ENCODE measurements at places on chromosomes 7 and 10.
A peak's percentile ranks its signal among the peaks of the same experiment; 100 is the strongest.

GRCh38 chr7:87735360-87735759 is 107.2 kb downstream of the RUNDC3B start:
- no peak for DNase-seq

GRCh38 chr7:22219036-22219435 is 137.9 kb downstream of the RAPGEF5 start:
- DNase-seq, result no peak

DNA sequence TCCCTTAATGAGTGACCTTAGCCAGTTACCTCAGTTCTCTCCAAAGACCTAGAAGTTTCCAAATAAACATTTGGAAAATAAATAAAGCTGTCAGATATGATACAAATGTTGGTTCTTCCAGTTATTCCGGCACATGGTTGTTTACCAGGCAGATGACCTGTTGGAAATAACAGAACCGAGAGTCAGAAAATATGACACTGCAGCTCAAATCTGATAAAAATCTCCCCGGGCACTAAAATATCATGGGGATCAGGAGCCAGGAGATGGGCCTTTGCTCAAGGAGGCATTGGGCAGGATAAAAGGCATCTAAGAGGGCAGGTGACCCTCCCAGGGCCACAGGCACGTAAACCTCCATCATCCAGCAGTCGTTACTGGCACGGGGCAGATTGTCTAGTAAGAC is 164.0 kb upstream of the LYZL1 start:
- no peak for DNase-seq

- no peak for DNase-seq
Measured at GRCh38 chr10:132506711-132507408, 30.7 kb upstream of the INPP5A start.

DNA sequence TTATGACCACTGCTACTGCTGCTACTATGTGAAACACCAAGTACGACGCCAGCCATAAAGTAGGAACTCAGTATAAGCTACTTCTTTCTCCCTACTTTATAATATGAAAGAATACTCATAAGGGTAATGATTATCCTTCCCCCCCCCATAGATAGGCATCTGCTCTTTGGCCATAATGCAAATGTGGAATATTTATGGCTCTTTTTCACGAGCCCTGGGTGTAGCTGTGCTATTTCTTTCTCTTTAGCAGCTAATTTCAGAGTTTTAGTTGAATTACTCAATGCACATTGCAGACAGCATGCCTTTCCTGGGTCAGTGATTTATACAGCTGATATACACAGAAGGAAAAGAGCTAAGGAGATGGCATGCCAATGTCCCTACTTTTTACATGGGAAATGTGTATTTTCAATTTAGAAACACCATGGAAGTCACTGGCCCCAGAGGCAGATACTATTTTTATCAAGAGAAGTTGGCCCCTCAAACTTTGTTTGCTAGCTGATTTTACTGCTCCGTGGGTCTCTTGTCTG is 234.1 kb upstream of the KIAA1217 start:
- no peak for DNase-seq

DNA sequence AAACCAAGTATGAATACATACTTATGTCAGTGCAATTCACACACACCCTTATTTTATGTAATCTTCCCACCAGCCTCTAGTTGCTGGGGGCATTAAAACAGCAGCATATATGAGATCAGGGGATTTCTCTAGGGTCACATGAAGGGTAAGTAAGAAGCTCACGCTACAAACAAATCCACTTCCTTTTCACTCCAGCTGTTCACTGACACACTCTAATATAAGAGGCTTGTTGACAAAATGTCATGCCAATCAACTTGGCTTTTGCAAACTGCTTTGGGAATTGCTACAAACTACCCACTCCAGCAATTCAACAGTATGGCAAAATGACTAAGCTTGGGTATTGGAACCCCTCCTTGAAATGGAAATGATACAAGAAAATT is 10.3 kb downstream of the FAM3C start:
- DNase-seq, result no peak

- no peak for DNase-seq
Measured at GRCh38 chr10:113474752-113475151, 78.1 kb upstream of the HABP2 start.

DNA sequence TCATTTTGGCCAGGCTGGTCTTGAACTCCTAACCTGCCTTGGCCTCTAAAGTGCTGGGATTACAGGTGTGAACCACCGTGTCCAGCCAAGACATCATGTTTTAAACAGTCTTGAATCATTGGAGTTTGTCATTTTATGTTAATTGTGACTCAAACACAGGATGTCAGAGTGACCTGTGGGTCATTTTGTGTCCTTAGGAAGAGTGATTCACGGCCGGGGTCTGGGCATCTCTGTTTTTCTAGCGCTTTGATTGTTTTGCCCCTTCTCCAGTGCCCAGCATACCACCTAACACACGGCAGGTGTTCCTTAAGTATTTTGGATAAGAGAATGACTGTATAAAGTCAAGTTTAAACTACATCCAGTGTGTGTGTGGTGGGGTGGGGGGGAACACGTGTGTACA is 183.7 kb upstream of the KLF6 start:
- no peak for DNase-seq

DNA sequence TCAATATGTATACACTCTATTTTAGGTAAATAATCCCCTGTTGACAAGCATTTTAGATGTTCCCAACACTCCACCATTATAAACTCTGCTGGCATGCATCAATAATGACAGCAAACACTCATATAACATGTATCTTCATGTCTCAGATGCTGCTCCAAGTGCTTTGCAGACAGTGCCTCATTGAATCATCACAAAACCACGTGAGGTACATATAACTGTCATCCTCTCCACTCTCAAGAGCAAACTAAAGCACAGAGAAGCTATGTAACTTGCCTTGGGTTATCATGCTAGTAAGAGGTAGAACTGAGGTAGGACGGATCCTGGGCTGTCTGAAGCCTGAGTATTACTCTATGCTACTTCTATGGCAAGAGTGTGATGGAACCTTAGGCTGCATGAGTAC is 72.5 kb upstream of the GSDME start:
- DNase-seq, result peak; percentile 18

DNA sequence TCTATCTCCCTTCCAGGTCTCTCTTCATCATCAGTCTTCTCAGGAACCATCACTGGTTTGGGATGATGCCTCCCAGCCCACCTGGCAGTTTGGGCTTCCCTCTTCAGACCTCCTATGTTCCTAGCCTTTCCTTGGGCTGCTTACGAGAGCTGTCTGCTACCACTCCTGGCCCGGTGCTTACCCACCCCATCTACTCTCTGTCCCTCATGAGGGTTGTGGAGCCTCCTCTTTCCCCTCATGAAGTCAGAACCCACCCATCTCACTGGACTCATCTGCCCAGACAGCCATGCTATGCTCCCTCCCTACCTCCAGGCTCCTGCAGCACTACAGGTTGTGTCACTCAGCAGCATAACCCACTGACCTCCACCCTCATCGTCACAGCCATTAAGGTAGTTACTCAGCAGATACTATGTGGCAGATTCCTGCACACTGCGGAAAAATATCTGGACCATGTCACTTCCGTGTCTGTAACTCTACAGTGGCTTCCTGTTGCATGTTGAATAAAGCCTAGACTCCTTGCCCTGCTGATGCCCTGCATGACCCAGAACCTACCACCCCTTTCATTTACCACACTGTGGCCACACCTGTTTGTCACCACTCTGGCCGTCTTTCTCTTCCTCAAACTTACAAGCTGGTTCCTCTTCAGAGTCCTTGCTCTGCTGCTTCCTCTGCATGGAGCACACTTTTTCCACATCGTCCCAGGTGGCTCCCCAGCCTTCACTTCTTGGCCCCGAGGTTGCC is 2.0 kb downstream of the DBNL start:
- DNase-seq, result no peak

- no peak for DNase-seq
Measured at GRCh38 chr10:88851706-88852105, at the start of gene ANKRD22. Gene ANKRD22, minus strand, starts transcription at chr10:88851844. Its CDS starts 237 bp downstream, at chr10:88851607.

DNA sequence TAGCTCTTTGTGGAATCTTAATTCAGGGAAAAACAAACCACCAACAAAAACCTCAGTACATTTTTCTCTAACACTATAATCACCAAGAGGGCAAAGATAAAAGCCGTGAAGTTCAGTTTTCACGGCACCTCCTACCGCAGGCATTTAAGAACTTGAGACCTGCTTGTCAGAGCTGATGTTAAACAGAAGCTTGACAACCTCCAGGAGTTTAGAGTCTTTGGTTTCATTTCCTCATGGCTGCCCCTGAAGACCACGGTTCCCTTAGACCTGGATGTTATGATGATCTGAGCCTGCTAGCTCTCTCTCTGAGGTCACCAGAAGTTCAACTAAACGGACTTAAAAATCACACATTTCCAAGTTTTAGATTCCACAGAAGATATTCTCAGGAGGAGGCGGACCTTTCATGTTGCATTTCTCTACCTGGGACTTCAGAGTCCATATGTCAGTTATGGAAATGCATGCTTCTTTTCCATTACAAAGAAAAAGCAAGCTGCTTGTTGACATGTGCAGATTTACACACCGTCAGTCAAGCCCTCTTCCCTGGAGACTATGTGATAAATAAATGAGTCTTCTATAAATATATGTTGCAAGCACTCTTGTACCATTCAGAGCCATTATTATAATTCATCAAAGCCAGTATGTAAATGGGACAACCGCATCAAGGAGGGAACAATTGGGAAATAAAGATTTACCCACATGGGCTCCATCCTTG is 258.0 kb downstream of the GFRA1 start:
- DNase-seq, result no peak

GRCh38 chr10:33248638-33249037 is 85.8 kb downstream of the NRP1 start:
- no peak for DNase-seq

- DNase-seq, result no peak
Measured at GRCh38 chr7:130475776-130476175, 16.1 kb upstream of the MEST start.

- no peak for DNase-seq
Measured at GRCh38 chr10:48237259-48238250, 36.9 kb downstream of the FRMPD2 start.

DNA sequence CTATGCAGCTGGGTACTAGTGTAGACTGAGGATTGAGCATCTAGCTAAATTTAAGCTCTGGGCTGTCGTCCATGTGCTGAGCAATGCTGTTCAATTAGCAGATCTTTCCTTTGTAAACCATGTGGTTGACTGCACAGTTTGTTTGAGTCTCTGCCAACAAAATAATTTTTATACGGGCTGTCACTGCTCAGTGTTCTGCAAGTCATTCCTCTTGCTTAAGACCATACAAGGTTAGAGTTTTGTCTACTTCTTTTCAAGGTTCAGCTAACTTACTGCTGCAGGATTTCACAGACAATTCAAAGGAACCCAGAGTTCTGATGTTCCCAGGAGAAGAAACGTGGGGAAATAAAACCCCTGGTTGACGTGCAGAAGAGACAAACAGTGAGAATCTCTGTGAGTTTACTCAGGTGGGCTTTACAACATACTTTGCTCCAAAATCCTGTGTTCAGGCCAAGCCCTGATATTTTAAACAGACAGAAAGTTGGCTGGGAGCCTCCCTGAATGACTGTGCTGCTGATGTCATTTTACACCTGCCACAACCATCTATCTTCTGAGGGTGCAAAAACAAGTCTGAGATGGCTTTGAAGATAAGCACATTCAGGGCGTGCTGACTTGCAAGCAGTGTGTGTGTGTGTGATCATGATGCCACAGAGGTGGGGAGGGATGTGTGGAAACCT is 177.1 kb upstream of the SVIL start:
- no peak for DNase-seq

- DNase-seq, result no peak
Measured at GRCh38 chr10:46524472-46525176, 31.8 kb downstream of the GPRIN2 start.

DNA sequence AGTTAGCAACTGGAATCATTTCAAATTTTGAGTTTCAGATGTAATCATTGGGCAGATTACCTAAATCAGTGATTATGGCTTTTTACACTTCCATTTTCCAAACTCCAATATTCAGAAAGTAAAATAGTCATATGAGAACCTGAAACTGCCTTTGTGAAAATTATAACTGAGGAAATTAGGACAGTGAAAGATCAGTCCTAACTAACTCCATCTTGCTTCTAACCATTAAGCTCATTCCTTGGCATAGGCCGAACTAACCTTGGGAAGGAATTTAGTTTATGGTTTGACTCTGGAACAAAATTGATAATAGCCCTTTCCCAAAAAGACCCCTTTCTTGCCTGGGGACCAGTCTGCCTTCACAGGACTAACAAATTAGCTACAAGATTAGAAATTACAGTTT is 2.2 kb downstream of the CRPPA start:
- no peak for DNase-seq

GRCh38 chr7:97145068-97145467 is 27.6 kb downstream of the SDHAF3 start:
- DNase-seq, result no peak

- DNase-seq, result no peak
Measured at GRCh38 chr10:100775871-100776270, 30.5 kb downstream of the PAX2 start.

- no peak for DNase-seq
Measured at GRCh38 chr7:90777465-90777864, 181.3 kb downstream of the CDK14 start.

- no peak for DNase-seq
Measured at GRCh38 chr7:122738947-122739346, 36.2 kb upstream of the RNF148 start.

- DNase-seq, result peak; percentile 0
Measured at GRCh38 chr7:120898715-120899499, 41.0 kb upstream of the TSPAN12 start.

DNA sequence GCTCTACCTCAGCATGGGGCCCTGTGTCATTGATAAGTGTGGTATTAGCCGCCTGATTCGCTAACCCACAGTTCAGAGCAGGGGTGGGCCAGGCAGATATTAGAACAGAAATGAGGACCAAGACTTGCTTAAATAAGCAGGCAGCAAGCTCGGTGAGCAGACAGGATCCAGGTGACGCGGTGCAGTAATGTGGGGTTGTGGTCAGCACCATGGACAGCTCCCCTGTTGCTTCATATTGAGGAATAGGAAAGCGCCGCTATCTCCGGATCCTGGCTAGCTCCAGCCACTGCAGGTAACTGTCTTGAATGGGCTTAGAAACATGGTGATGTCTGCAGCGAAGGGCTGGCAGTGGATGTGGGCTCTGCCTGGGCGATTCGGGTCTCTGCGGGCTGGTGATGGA is 51.3 kb upstream of the GPR26 start:
- DNase-seq, result peak; percentile 32

DNA sequence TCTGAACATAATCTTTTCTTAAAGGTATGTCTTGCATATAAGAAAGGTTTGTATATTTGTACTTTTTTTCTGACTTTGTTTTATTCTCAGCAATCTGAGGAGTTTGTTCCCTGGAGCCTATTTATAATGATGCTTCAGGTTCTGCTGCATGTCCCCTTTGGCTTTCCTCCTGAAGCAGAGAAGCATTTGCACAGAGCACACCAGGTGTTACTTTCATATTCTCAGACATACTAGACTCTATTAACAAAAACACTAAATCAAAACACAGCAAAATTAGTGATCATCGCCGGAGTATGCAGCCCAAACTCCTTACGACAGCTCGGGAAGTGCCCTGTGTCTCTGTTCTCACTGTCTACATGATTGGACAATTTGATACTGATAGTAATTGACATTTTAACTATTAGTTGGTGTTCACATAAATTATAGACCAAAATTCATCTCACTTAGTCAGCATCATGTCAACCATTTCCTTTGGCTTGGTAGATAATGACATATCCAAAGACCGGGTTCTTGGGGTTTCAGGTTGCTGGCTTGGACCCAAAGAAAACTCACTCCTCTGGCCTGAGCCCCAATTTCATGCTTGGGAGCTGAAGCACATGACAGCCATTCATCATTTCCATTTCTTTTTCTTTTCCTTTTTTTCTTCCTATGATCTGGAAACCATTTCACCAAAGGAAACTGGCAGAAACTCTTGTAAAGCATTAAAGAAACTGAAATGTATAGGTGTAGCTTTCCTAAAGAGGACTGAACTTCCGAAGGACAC is 400.1 kb upstream of the NRP1 start:
- no peak for DNase-seq

Data from CD4-positive, CD25-positive, alpha-beta regulatory T cell (primary cell).